ENCODE measurements at places on chromosomes 16 and 17.

- no peak for DNase-seq
Observed at GRCh38 chr17:41777574-41778188, 8.8 kb downstream of the JUP start.

DNA sequence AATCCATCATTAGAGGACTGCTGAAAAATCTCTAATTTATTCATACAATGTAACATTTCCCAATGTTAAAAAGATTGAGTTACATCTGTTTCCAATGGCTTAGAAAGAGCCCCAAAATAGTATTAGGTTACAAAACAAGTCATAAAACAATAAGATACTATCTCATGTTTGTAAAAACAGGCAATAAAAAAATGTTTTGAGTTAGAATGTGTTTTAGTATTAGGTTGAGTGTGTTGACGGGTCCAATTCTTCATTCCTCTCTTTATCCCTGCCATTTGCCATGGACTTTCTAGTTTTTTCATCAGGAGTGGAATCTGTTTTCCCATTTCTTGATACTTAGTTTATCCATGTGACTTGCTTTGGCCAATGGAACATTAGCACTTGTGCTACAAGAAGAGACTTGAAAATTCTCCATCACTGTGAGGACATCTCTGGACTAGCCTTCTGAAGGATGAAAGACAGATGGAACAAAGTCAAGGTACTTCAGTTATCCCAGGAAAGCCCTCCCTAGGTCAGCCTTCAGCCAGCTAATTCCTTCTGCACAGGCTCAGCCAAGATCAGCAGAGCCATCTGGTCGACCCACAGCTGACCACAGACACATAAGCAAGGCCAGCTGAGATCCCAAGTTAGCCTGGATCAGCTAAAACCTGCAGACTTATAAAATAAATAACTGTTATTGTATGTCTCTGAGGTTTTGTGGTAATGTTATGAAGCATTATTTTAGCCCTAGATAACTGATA lies 83.3 kb downstream of the HS3ST3A1 start:
- DNase-seq = no peak

DNA sequence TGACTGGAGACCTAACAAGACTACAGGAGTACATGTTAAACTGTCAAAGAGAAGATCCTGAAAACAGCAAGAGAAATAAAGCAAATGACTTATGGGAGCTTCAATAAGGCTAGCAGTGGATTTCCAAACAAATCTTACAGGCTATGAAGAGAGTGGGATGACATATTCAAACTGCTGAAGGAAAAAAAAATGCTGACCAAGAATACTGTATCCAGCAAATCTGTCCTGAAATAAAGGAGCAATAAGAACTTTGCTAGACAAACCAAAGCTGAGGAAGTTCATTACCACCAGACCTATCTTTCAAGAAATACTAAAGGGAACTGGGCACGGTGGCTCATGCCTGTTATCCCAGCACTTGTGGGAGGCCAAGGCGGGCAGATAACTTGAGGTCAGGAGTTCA lies 28.6 kb downstream of the ZFP1 start:
- no peak for DNase-seq

GRCh38 chr16:19694989-19695388 lies 23.0 kb downstream of the KNOP1 start:
- DNase-seq = no peak

DNA sequence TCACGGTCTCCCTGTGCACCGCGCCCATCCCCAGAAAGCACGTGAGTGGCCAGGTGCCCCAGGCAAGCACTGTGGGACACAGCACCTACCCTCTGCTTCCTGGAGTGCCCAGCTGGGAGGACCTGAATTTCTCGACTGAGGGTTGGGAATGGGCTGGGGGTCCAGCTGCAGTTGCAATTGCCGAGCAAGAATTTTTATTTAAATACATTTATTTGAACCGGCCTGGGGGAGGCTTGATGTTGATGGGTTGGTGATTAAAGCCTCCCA lies 6.3 kb downstream of the SLC5A2 start:
- DNase-seq = no peak

Data from CD4-positive, alpha-beta T cell treated with Interleukin-17A for 4 hours (primary cell).